RPMI7951 (cell line): ENCODE measurements at places on chromosomes 3 and 15. TPM values are rescaled to one million over a fixed set of nuclear protein-coding genes. Genes with fewer than 3 reads are reported as not detected.

- no peak for DNase-seq
These were observed 68.7 kb downstream of the SUMF1 start for GRCh38 chr3:4398120-4398940.

DNA sequence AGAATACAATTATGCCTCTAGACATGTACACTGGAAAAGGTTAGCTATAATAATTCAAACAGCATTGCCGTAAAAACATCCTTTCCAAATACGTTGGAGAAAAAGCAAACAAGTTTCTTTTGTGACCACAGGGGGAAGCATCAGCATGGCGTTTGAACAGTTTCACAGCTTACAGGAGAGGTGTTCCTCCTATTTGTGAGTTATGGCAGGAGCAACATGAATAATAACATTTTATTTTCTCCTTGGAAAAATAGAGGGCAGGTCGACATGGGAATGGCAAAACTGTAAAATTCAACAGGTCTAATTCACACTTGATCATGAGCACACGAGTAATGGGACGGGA lies 39.7 kb upstream of the GADL1 start:
- peak; percentile 61 for DNase-seq

GRCh38 chr3:56988458-56989168 lies 71.9 kb upstream of the SPATA12 start:
- DNase-seq, result peak; percentile 71

- no peak for DNase-seq
These were observed 22.3 kb downstream of the EHD4 start for GRCh38 chr15:41950127-41950483.

DNA sequence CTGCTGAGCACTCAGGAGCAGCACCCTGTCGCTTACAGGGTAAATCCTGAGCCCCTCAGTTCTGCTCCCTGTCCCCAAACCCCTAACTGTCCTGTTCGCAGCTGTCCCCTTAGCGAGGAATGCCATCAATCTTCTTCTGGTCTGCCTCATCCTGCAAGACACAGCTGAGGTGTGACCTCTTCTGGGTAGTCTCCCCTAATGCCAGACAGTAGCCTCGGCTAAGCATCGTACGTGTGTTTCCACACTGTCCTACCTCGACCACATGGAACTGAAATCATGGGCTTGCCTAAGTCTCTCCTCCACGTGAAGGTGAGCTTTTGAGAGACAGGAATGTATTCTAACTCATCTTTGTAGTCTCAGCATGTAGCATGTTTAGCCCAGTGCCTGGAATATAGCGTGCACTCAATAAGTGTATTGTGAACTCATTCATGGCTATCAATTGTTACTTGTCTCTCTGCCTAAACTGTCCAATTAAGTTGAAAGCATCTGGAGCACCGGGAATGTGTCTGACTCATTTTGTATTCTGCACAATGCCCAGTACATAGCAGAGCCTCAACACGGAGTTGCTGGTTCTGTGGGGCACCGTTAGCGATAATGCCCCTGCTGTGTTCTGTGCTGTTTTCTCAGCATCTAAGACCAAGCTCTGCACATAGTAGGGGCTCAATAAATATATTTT lies 90.2 kb downstream of the HES1 start:
- DNase-seq, result peak; percentile 65

DNA sequence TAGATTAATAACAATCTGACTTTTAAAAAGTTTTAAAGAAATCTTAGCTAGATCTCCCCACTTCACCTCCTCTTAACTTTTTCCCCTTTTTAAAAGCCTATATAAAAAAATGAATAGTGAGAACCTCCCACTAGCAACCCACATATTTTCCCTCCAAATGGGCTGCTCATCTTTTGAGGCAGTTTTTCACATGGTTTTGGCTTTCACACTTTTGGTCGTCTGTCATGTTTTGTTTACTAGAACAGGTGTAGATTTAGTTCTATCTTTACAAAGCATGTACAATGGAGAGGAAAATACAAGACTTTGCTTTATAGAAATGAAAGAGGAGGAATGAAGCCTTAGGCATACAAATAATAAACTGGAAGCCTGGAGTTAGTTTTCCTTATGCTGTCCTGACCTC lies 126.7 kb upstream of the EOMES start:
- DNase-seq, result no peak

DNA sequence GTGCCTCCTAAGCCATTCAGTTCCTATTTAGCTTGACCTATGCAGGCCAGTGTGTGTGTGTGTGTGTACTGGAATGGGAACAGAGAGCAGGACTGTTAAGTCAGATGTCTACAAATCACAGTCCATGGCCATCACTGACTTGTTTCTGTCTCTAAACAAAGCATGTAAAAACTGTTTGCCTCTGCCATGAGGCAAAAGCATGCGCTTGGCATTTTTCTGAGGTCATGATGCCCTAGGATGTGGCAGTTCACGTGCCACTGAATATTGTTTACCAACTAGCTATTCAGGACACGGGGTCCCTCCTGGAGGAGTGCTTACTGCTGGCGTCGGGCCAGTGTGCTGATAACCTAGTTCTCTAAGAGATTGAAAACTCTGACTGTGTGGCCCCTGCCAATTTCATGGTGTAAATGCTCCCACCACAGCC lies 8.2 kb upstream of the ATP13A3 start:
- peak; percentile 25 for DNase-seq

GRCh38 chr3:174907628-174908407 lies 48.7 kb downstream of the NAALADL2 start:
- no peak for DNase-seq

DNA sequence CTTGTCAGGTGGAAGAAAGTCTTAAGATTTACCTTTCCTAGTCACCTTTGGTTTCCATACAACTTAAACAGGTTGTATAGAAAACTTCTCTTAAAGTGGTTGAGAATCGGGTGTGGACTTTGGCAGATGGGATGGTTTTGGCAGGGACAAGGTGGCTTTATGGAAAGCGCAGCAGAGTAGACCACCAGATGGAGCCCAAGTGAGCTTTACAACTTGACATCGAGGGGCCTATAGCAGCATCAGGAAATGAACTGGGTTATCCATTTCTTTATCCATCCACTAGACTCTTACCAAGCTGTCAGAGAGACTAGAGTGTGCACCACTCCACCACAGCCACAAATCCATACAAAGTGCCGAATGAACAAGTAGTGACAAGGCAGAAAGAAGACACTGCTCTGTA lies 85.3 kb upstream of the MBNL1 start:
- peak; percentile 66 for DNase-seq

- no peak for DNase-seq
These were observed 218.4 kb downstream of the ABHD5 start for GRCh38 chr3:43909149-43909548.

GRCh38 chr3:138331143-138331894 lies 1.7 kb upstream of the NME9 start:
- peak; percentile 21 for DNase-seq

- DNase-seq, result no peak
These were observed 12.1 kb downstream of the GOLM2 start for GRCh38 chr15:44300572-44300971.

GRCh38 chr3:90026406-90026805 lies 919.0 kb downstream of the EPHA3 start:
- no peak for DNase-seq

DNA sequence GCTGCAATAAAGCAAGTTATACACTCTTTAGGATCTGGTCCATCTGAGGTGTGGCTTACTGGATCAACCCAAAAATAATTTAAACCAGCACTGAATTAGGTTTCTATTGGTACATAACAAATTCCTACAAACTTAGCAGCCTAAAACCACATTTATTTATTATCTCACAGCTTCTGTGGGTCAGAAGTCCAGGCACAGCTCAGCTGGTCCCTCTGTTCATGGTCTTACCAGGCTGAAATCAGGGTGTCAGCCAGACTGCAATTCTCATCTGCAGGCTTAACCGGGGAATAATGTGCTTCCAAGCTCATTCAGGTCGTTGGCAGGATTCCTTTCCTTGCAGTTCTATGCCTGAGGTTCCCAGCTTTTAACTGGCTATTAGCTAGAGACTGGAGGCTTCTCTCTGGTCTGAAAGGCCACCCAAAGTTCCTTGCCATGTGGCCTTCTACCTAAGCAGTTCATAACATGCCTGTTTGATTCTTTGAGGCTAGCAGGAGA lies 477.4 kb upstream of the WNT5A start:
- DNase-seq, result no peak

- DNase-seq, result no peak
These were observed 11.5 kb downstream of the KBTBD13 start for GRCh38 chr15:65087873-65088642.

GRCh38 chr3:98777801-98778220 lies 14.7 kb downstream of the ST3GAL6 start:
- DNase-seq, result peak; percentile 41

DNA sequence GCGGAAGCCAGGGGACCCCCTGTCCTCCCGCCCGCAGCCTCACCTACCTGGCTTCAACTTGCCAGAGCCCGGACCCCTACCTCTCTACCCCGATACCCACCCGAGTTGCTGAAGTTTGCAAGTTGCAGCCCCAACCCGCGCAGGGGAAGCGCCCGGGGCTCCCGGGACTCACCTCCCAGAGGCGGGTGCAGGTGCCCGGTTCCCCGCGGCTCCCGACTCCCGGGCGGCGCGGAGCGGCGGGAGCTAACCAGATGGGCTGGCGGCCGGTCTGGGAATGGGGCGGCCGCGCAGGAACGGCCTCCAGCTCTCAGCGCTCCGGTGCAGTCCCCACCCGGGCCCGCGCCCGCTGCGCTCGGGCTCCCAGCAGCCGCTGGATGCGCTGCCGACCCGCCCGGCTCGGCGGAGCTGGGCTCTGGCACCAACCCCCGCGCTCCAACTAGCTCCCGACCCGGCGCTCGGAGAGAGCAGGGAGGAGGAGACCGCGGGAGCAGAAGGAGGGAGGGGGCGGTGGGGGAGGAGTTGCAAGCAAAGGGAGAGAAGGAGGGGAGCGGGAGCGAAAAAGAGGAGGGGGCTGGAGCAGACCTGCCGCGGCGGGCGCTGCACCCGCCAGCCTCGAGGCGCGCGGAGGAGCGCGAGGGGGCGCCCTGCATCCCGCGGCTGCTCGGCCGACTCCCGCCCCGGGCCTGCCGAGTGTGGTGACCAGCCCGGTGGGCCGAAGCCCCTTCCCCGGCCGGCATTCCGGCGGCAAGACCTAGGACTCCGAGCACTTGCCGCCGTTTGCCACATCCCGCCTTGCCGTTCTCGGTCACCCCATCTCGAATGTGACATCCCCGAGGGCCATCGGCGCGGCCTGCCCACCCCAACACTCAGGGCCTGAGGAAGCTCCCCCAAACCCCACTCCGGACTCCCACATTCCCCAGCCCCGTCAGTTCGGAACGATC lies at the start of gene SEMA5B:
Gene SEMA5B, minus strand, starts transcription at position 472 of the 941 bp plus-strand sequence. CDS start 66,500 bp downstream, outside the sequence.
- DNase-seq, result peak; percentile 14

DNA sequence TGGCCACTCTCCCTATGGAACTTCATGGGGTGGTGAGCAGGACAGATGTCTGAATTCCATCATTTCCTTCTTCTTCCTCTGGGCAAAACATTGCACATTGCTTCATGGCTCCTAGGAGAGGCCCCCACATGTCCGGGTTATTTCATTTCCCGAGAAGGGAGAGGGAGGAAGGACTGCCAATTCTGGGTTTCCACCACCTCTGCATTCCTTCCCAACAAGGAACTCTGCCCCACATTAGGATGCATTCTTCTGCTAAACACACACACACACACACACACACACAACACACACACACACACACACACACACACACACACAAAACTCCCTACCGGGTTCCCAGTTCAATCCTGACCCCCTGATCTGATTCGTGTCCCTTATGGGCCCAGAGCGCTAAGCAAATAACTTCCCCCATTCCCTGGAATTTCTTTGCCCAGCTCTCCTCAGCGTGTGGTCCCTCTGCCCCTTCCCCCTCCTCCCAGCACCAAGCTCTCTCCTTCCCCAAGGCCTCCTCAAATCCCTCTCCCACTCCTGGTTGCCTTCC lies 1.9 kb downstream of the RHO start:
- DNase-seq, result peak; percentile 17

- peak; percentile 85 for DNase-seq
These were observed 26.6 kb downstream of the ILDR1 start for GRCh38 chr3:121995161-121996137.

GRCh38 chr3:50164481-50164880 lies 9.4 kb downstream of the SEMA3F start:
- DNase-seq, result no peak

- DNase-seq, result no peak
These were observed 33.9 kb downstream of the RLBP1 start for GRCh38 chr15:89187301-89187985.

- DNase-seq, result no peak
These were observed 99.3 kb downstream of the ARNT2 start for GRCh38 chr15:80503319-80503952.

DNA sequence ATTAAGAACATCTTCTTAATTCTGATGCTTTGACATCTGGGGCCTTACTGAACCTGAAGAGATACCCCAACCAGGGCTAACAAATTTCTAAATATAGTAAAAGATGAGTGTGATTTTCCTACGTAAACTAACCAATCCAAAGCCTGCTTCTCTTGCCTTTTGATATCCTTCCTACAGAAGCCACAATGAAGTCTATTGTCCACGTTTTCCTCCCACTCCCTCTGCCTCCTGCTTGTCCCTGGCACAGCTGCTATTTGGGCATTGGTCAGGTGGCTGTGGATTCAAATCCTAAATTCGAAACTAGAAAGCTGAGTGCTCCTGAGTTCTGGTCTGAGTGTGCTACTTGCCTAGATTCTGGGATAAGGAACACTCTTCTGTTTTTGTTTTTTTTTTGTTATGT lies 17.4 kb upstream of the MKRN3 start:
- no peak for DNase-seq

- DNase-seq, result no peak
These were observed 29.6 kb upstream of the CP start for GRCh38 chr3:149251186-149251585.

- DNase-seq, result no peak
These were observed 54.8 kb downstream of the UBP1 start for GRCh38 chr3:33385423-33385822.

GRCh38 chr3:79960594-79960993 lies 192.8 kb upstream of the ROBO1 start:
- DNase-seq, result no peak

GRCh38 chr15:69484837-69485236 lies 32.2 kb downstream of the RPLP1 start:
- peak; percentile 48 for DNase-seq

The EXOG gene
- total RNA-seq, result 6.8 and 8.1 TPM in 2 replicates

The UROC1 gene
- total RNA-seq, result not detected in 2 replicates

The GABRR3 gene
- not detected in 2 replicates for total RNA-seq

The MYRIP gene
- not detected in 2 replicates for total RNA-seq

The SOX14 gene
- not detected in 2 replicates for total RNA-seq

The SAMD7 gene
- total RNA-seq, result not detected in 2 replicates

The FBXL2 gene
- 9.1 and 9.5 TPM in 2 replicates for total RNA-seq

The PRSS50 gene
- not detected in 2 replicates for total RNA-seq

The HRG gene
- total RNA-seq, result not detected in 2 replicates

The SPATA12 gene
- total RNA-seq, result 0.39 TPM in 1 of 2 replicates, not detected in the other

The HAPLN3 gene
- total RNA-seq, result 18.4 and 27.5 TPM in 2 replicates

The CP gene
- total RNA-seq, result 0.39 TPM in 1 of 2 replicates, not detected in the other

The CCR8 gene
- not detected in 2 replicates for total RNA-seq

The GP5 gene
- not detected in 2 replicates for total RNA-seq
